CMK (cell line): ENCODE measurements at places on chromosomes 4 and X.

- DNase-seq: no peak
Observed at GRCh38 chr4:34731070-34731469, 1513.2 kb downstream of the ARAP2 start.

GRCh38 chr4:16344853-16345252, 118.6 kb upstream of the TAPT1 start:
- no peak for DNase-seq

GRCh38 chrX:9211269-9211668, 177.3 kb upstream of the FAM9B start:
- DNase-seq: no peak

DNA sequence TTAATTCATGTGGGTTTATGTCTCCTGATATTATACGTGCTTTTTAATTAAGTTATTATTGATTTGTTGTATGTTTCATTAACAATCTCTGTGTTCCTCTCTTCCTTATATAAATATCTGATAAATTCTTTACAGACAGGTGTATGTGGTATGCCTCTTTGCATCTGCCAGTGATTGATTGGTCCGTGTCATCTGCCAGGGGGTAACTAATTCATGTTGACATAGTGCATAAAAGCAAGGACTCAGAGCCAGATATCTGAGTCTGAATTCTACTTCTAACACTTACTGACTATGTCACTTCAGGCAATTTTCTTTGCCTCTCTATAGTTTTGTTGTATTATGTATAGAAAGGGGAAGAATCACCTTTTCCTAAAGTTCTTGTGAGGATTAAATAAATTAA, 5.2 kb upstream of the AMBN start:
- no peak for DNase-seq

DNA sequence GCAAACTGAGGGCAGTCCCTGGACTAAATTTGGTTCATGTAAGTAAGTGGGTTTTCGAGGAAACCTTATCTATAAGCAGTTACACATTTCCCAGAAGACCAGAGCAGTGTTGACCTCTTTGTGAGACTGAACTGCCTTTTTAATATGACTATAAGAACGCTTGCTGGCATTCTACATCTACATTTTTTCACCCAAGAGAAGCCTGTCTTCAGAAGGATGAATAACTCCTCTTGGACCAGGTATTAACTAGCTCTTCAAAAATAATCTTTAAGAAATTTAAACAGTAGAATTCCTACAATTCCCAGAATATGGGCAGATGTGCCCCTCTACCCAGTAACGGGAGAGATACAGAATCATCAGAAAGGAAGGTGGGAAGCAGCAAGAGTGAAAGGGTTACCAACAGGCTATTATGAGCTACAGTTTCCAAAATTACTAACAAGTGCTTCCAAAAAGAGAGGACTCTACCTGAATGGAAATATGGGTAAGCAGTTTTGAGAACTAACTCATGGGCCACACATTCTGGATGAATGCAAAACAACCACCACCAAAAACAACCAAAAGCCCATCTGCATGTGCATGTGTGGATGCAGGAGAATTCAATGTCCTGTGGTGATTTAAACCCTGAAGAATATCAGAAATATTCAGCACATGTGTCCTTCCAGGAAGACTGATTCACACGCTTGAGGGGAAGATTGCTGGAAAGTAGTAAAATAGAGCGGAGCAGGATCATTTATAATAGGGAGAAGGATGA, 17.4 kb downstream of the BBS12 start:
- peak; percentile 9 for DNase-seq
